ENCODE measurements at places on chromosomes 7 and 10.
A peak's percentile ranks its signal among the peaks of the same experiment; 100 is the strongest.

DNA sequence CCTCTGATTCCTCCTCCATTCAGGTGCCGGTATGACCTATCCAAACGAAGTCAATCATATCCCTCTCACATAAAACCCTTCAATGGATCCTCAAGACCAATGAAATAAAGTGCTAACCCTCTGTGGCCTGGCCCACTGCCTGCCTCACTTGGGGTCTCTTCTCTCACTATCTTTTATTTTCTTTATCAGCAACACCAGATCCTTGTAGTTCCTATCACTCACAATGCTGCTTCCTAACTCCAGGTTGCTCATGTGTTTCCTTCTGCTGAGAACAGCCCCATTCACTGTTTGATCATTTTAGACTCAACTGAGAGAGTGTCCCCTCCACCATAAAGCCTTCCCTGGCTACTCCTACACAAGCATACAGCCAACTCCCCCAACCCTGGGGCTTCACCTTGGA is 180.6 kb downstream of the DOCK4 start:
- no peak overlapping the region for H3K4me3 ChIP-seq
- DNase-seq, result no peak
- H3K4me1 ChIP-seq, result no peaks in the 10 kb centered on the region
- H3K27ac ChIP-seq, result no peak overlapping the region
- H3K27me3 ChIP-seq, result no peaks in the 10 kb centered on the region

DNA sequence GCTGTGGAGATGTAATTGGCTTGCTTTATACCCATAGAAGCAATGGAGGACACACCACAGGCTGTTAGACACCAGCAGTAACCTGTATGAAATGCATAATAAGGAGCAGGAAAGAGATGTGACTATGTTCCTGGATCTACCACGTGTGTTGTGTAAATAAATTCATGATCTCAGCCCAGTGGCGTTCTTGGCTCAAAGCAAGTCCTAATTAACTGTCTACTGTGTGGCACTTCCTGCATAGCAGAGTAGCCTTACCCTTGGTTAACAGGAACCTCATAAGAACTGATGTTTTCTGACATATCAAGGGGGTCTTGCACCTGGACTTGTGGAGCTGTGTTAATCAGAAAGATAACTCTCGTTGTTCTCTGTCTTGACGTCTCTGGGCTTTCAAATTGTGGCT is 25.7 kb upstream of the FAM180A start:
- H3K27ac ChIP-seq, result no peak overlapping the region
- no peak overlapping the region for H3K4me3 ChIP-seq
- no peaks in the 10 kb centered on the region for H3K27me3 ChIP-seq

DNA sequence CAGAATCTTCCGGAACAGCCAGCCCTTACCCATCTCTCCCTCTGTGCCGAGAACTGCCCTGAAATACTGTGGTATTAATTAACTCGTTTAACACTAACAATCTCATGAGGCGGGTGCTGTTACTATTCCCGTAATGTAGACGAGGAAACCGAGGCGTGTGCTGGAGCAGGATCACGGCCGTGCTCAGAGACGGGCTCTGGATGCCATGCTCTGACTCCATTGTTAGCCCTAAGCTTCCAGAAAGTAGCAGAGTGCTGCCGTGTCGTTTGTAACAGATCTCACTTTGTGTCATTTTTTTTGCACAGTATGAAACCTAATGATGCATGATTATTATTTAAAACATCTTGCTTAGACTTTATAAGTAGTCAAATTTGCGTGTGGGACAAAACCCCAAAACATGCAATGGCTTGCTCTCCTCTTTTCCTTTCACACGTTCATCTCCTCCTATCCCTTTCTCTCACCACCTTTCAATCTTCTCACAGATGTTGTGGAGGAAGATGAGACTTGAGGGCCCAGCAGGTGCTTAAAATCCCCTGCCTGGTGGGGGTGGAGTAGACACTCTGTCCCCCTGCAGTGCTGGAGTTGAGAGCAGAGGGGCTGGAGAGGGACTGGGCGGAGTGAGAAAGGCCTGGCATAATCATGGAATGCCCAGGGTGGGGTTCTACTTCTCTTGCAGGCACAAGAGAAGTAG is 482 bp upstream of the ACTR3C start:
- H3K4me1 ChIP-seq, result peaks cover 26% of the 10 kb centered on the region
- peaks cover 18% of the 10 kb centered on the region for H3K36me3 ChIP-seq
- DNase-seq, result no peak

- H3K27ac ChIP-seq, result peak overlapping the region; percentile 88
- H3K27me3 ChIP-seq, result no peaks in the 10 kb centered on the region
- peak overlapping the region; percentile 70 for H3K4me3 ChIP-seq
- no peaks in the 10 kb centered on the region for H3K36me3 ChIP-seq
- H3K4me1 ChIP-seq, result peaks cover 14% of the 10 kb centered on the region
Observed at GRCh38 chr10:73095481-73096021, 1.1 kb downstream of the P4HA1 start.

DNA sequence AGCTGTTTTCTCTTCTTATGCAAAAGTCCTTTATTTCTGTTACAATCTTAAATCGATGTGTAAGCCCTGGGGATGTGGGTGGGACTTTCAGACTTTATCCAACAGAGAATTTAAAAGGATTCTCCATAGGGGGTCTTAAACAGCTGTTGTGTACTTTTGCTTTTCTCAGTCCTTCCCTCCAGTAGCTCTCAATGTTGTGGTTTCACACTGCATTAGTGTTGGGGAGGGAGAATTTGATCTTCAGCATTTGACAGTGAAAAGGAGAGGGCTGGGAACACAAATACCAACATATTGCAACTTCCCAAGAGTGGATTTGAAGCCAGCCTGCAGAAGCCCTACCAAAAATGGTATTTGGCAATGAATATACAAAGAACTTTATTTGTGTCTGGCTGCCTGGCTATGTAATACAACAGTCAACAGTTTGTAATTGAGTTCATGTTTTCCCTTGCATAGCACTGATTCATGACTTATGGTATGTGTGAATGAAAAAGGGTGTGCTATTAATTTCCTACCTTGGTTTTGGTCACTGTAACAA is 80.1 kb upstream of the CAPZA2 start:
- no peaks in the 10 kb centered on the region for H3K4me1 ChIP-seq
- H3K27ac ChIP-seq, result no peak overlapping the region
- no peaks in the 10 kb centered on the region for H3K27me3 ChIP-seq
- no peaks in the 10 kb centered on the region for H3K36me3 ChIP-seq
- H3K4me3 ChIP-seq, result no peak overlapping the region
- no peak for DNase-seq
